Activated CD4-positive, alpha-beta T cell treated with anti-CD3 and anti-CD28 coated beads for 4 hours (primary cell): ENCODE measurements at places on chromosomes 2 and 18.

DNA sequence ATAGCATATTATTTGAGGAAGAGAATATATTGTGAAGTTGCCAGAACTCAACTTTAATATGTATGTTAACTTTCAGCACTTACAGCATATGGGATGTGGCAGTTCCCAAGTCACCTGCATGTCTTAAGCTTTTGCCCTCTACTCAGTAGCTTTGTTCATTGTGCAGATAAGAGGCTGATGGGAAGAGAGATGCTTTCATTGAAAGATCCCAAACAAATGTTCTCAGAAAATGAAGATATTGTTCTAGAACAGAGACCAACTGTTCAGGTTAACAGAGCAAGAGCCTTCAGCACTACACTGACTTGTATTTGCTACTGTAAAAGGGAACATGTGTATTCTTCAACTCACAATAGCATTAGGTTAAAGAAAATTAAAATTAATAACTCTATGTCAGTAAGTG is 28.1 kb downstream of the GAREM1 start:
- DNase-seq: no peak

- no peak for DNase-seq
Measured at GRCh38 chr2:204680576-204680975, 135.3 kb downstream of the PARD3B start.

- DNase-seq: no peak
Measured at GRCh38 chr2:176494949-176495353, 225.7 kb downstream of the MTX2 start.

DNA sequence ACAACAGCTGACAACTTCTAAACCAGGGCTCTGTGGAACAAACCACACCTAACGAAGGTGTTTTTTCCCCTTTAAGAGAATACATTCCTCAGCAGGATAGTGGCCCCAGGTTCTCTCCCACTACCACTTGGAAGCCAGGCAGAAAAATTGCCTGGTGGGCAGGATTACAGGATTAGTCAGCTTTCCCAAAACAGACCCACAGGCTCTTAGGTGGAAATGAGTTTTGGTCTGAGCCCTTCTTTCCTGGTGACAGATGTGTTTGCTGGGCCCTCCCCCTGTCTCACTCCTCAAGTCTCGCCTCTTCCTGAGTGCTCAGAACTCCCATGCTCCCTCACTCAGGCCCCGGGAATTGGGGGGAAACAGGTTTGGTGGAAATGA is 139.4 kb upstream of the HAAO start:
- DNase-seq: no peak

GRCh38 chr2:188051706-188052105 is 240.0 kb upstream of the GULP1 start:
- DNase-seq: no peak

GRCh38 chr2:187976259-187976985 is 315.3 kb upstream of the GULP1 start:
- no peak for DNase-seq

DNA sequence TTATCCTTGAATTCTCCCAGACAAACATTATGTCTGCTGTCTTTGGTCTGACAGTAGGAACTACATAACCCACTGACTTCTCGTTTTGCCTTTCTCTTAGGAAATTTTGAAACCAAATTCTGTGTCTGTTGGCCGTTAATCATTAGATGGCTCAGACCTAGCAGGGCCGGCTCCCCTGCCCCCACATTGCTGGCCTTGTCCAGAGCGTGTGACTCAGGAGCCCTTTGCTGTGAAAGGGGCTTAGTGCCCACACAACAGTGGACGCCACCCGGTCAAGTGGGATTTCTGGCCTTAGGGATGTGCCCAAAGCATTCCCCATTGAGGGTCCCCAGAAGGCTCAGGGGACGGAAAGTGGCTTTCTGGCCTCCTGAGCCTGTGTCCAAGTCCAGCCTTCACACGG is 137.5 kb downstream of the CTIF start:
- no peak for DNase-seq

GRCh38 chr2:9002313-9002636 is 1.2 kb downstream of the MBOAT2 start:
- no peak for DNase-seq

DNA sequence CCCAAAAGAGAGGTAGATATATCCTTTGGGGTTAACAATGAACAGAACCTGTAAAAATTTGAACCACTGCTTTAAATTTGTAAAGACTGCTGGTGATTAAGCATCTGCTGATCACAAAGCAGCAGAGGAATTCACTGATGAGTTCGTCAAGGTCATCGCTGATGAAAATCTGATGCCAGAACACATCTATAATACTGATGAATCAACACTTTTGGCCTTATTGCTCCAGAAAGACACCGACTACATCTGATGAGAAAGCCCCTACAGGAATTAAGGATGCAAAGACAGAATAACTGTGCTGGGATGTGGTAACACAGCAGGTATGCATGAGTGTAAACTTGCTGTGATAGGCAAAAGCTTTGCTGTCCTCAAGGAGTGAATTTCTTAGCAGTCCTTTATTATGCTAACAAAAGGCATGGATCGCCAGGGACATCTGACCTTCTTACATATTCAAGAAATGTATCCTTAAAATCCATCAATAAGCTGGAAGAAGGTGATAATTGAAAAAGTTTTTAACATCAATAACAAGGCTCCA is 30.5 kb upstream of the SGPP2 start:
- DNase-seq: no peak

DNA sequence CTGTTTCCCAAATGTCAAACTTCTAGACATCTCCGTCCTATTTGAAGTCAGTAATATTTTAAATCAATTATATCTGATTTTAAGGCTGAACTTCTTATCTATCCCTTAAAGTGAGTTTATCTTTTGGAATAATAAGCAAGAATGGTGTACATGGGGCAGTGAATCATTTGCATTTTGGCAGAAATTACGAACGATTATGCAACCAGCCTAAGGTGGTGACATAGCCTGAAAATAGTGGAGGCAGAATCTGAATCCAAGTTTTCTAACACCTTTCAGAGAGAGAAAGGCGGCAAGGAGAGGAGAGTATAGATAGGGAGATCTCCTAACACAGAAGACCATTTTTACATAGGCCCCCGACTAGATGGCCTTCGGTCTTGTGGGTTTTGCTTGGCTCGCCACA is 10.7 kb downstream of the ZBTB14 start:
- DNase-seq: no peak

DNA sequence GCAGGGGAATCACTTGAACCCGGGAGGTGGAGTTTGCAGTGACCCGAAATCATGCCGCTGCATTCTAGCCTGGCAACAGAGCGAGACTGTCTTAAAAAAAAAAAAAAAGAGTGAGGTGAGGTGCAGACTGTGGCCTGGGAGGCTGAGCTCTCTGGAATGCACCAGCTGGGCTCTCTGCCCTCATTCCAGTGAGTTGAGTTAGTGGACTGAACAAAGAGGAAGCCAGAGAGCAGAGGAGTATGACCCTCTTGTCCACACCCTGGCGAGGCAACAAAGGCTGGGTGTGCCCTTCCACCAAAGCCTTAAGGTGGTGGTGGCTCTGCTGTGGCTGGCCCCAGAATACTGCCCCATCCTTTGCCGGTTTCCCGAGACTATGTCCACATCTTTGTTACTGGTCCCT is 71.3 kb upstream of the ACKR3 start:
- no peak for DNase-seq

DNA sequence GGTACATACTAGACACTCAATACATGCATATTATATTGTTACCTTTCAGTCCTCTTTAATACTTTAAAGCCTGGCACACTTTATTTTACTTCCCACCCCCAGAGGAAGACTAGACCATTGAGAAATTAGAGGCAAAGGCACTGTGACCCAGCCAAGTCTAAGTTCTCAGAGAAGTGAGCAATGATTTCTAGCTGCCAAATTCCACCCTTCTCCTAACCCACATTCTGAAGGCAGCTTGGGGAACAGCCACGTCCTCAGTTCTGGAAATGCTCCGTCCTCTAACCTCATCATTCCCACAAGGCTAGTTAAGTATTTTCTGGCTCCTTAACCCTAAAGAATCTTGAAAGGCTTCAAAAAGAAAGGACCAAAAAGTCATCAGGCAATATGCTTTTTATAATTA is 86.6 kb downstream of the COL5A2 start:
- DNase-seq: no peak

DNA sequence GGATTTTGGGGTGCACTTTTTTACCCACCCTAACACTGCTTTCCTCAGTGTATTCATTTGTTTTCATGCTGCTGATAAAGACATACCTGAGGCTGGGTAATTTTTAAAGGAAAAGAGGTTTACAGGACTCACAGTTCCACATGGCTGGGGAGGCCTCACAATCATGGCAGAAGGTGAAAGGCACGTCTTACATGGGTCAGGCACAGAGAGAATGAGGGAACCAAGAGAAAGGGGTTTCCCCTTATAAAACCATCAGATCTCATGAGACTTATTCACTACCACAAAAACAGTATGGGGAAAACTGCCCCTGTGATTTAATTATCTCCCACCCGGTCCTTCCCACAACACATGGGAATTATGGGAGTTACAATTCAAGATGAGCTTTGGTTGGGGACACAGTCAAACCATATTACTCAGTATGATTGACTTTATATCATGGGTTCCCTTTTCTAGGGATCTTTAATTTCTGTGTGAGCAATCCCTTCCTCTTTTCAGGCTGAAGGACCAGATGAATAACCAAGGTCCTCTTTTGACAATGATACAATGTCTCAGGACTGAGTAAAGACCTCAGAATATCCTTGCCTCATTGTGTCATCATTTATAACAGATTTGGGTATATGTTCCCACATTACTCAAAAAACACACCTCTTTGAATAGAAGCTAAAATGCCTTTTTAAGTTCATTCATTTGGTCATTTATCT is 100.1 kb upstream of the TRIB2 start:
- DNase-seq: no peak

- no peak for DNase-seq
Measured at GRCh38 chr2:168993538-168993937, 37.6 kb downstream of the ABCB11 start.

DNA sequence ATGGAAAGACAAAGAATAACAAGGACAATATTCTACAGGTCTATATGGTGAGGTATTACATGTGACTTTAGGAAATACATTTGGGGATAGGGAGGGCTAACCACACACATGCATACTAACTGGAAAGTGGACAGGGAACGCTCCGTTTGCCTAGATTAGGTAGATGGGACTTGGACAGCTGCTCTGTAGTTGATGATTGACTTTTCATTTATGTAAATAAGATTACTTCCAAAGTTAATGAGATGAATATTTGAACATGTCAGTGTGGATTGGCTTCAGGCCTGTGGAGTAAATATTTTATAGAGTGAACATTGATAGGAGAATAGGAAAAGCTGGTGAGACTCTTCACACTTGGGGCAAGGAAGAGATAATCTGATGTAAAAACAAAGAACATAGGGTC is 142.0 kb downstream of the NCK2 start:
- no peak for DNase-seq

- DNase-seq: no peak
Measured at GRCh38 chr2:214604861-214605260, 194.0 kb downstream of the VWC2L start.

DNA sequence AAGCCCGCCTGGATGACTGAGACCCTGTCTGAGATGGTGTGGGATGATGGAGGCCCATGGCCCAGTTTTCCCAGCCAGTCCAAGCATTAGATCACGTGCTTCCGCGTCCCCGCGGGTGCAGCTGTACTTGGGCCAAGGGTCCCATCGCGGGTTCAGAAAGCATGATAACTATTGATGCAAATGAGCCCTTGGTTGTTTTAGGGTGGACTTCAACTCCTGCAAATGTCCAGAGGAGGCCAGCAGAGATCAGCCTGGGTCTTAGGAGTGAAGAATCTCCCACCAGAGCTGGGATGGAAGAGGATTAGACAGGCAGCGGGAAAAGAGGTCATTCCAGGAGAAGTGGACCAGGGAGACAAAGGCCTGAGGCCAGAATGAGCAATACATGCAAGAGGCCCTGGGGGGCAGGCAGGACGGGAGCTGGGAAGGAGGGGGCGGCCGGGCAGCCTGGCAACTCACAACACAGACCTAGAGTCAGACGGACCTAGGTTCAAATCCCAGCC is 89.9 kb upstream of the TMEM247 start:
- DNase-seq: no peak
